ENCODE measurements at places on chromosomes 2 and 18.

- no peak for DNase-seq
Observed at GRCh38 chr2:27250652-27251379, 12.0 kb downstream of the SLC30A3 start.

DNA sequence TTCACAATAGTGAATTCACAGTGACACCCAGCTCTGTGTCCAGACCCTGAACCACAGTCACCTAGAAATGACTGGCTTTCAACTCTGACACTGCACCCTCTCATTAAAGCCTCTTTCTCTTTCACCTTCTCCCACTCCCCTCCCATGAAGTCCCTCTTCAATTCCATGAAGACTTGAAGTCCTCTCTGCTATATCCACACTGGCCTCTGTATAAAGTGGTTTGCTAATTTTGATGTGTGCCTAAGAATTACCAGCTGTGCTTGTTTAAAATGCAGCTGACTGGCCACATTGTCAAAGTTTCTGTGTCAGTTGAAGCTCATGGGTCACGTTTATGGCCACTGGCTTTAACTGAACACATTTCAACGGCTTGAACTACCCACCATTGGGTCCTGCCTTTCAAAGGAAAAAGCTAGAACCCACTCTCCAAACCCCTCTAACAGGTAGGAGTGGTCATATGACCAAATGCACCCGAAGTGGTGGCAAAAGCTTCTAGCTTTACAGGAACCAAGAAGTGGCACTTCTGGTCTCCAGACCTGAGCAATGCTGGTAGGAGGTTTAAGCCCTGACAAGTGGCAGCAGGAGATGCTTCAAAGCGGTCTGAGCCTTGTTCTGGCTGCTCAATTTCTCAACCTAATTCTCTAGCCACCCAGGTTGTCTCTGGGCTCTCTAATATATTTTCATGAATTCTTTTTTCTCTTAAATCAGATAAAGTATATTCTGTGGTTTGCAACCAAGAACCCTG is 34.2 kb downstream of the B4GALT6 start:
- no peak for DNase-seq

- no peak for DNase-seq
Observed at GRCh38 chr2:136195226-136195625, 77.3 kb upstream of the CXCR4 start.

GRCh38 chr18:61991201-61991600 is 98.4 kb upstream of the RNF152 start:
- no peak for DNase-seq

DNA sequence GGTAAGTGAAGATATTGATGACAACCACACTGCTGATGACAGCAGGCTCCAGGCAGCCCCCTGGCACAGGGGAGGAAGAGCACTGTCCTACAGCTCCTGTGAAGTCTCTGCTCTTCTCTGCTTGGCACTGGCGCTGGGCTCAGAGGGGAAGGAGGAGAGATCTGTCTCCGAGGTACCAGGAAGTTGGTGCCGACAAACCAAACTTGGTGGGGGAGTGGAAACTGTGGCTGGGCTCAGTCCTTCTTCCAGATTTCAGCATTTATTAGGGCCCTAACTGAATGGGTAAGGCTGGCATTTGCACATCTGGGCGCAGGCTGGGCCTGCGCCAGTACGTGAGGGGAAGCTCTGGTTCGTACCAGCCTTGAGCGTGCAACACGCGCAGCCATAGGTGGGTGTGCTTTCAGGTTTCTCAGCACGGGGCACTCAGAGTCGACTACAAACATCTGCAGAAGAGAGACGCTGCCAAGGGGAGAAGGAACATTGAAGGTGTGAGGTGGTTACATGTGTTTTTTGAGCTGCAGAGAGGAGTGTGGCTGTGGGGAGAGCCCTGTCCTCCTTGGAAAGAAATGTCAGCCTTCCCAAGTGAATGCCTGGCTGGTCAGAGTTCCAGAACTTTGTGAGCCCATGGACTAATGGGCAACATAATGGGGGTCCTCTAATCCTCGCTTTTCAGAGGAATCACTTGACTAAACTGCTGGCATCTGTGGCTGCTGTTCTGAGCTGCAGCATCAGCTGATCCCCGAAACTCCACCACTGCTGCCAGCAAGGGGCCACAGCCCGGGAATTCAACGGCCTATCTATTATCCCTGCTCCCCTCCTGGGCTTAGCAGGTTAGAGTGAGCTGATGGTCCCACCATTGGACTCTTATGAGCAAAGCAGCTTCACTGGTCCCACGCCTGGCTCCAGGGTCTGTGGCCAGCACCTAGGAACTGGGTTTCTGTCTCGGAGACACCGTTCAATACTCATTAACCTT is 55.2 kb upstream of the SEMA4C start:
- DNase-seq, result no peak

Measured in T-helper 1 cell (primary cell).